ENCODE measurements at places on chromosomes 2 and 18.

DNA sequence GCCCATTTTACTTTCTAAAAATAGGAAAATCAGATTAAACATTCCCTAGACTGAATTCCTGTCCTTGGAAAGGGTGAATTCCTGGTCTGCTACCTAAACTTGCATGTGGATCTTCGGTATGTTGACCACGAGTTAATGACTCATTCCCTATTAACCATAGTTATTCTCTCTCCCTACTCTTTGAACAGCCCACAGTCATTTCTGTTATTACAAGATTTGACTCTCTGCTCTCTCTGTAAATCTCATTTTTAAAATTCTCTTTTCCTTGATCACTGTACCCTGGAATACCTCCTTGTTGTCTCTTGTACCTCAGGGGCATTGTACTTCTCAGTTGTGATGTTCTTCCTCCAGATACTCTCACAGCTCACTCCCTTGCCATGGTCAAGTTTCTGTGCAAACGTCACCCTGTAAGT is 92.0 kb upstream of the GULP1 start:
- DNase-seq = no peak

GRCh38 chr2:127609031-127609751 is 36.8 kb upstream of the GPR17 start:
- DNase-seq = no peak

DNA sequence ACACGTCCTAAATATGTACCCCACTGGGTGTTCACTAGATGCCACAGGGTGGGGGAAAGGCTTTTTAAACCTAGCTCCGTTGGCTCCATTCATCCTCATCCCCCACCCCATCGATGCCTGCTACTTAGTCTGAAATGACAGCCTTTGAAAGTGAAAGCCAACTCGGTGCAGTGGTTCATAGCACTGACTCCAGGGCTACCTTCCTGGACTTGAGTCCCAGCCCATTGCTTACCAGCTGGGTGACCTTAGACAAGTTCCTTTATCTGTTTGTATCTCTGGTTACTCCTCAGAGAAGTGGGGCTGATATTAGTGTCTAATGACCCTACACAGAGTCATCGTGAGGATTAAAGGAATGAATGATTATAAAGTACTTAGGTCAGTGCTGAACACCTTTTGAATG is 24.4 kb downstream of the EHD3 start:
- DNase-seq = no peak

- DNase-seq = no peak
Measured at GRCh38 chr2:229467783-229468182, 196.7 kb upstream of the PID1 start.

DNA sequence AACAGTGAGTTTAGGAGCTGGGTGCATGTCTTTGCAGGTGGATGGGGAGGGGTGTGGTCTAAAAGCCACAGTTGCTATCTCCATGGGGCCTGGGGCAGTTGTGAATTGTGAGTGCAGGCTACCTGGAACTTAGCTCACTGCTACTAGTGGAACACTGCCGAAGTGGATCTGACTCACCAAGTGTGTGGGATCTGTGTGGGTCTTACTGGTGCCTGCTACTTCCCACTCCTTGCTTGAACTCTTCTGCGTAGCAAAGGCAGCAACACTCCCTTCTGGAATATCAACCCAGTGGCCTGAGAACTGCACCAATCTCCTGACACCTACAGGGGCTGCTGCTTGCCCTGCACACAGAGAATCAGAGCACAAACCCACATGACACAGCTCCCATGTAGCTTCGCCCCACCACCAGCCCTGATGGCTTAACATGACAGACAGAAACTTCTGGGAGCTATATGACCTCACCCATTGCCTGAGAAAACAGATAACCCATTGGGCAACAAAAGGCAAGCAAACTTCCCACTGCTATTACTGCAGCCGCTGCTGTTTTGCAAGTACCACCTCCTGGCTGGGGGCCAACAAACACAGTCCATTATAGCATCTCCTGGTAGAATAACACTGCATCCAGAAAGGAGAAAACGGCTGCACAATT is 455.1 kb upstream of the DDX18 start:
- no peak for DNase-seq

- DNase-seq = no peak
Measured at GRCh38 chr2:191249156-191249813, 4.1 kb downstream of the MYO1B start.

GRCh38 chr2:48870503-48870902 is 115.0 kb upstream of the LHCGR start:
- DNase-seq = no peak

- no peak for DNase-seq
Measured at GRCh38 chr2:166127217-166128155, at the start of gene SCN1A. TSS of gene SCN1A (minus strand) at chr2:166128020. CDS start at chr2:166073621, 54,399 bp downstream.

GRCh38 chr18:48052842-48053241 is 122.4 kb upstream of the SMAD2 start:
- no peak for DNase-seq

- no peak for DNase-seq
Measured at GRCh38 chr2:108640731-108641130, 78.6 kb upstream of the RANBP2 start.

DNA sequence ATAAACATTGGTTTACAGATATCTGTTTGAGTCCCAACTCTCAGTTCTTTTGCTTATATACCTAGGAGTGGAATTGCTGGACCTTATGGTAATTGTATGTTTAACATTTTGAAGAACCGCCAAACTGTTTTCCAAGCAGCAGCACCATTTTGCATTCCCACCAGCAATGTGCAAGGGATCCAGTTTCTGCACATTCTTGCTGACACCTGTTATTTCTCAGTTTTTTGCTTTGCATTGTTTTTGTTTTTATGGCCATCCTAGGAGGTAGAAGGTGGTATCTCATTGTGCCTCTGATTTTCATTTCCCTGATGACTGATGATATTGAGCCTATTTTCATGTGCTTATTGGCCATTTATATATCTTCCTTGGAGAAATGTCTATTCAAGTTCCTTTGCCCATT is 71.2 kb downstream of the MCFD2 start:
- DNase-seq = no peak

DNA sequence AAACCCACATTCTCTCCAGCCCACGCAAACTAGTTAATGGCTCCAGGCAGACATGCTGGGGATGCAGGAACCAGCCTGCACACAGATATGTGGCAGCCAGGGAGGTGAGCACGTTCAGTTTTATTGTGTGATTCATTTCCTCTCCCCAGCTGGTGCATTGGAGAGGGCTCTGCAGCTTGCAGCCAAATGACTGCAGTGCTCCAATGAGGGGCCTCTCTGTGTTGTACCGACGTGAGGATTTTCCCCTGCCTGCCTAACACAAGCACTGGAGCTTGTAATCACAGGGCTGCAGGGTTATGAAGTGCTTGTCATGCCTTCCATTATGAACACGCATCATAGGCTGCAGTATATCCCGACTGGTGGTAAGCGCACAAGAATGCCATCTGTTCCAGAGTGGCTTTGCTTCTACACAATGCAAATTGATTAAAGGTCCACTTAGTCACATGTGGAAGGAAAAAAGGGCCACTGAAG is 92.3 kb upstream of the THUMPD2 start:
- DNase-seq = no peak

GRCh38 chr2:101466426-101466825 is 8.5 kb downstream of the RFX8 start:
- no peak for DNase-seq

DNA sequence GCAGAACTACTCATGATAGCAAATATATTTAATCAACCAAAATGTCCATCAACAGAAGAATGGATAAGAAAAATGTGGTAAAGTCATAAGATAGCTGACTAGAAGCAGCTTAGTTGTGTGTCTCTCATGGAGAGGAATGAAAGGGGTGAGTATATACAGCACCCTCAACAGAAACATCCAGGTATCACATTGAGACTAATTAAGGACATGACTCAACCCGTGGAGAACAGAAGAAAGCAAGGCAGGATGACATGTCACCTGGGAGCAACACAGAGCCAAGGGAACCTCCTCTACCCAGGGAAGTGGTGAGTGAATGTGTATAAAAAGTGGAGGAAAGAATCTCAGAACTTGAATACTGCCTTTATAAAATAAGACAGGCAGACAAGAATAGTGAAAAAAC is 1695.0 kb upstream of the CELF4 start:
- DNase-seq = no peak

DNA sequence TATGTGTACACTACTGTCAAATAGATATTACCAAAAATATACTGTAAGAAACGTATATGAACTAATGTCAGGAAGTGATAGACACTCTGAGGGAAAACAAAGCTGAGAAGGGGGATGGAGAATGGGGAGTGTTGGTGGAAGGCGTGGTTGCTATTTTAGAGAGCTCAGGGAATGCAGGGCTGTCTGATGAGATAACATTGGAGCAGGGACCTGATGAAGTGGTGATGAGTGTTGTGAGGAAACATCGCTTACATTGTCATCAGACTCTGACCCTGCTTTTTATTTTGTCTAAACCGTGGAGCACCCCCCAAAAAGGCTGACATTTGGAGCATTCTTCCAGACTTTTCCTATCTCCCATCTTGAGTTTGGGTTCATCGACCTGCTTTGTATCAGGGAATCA is 194.7 kb downstream of the LTBP1 start:
- no peak for DNase-seq

DNA sequence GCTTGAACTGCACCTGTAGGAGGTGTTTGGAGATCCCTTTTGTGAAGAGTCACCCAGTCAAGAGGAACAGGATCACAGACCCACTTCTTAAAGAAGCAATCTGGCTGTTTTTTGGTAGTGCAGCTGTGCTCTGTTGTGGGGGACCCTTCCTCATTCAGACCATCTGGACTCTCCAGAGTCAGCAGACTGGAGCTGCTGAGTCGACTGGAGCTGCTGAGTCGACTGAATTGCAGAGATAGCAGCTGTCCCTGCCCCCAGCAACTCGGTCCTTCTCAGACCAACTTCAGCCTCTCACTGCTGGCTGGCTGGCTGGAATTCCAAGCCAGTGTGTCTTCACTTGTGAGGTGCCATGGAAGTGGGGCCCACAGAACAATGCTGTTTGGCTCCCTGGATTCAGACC is 56.8 kb downstream of the GTF3C3 start:
- no peak for DNase-seq

GRCh38 chr2:110931648-110932047 is 189.1 kb upstream of the BCL2L11 start:
- DNase-seq = no peak
